ENCODE measurements at places on chromosomes 1 and 21.
A peak's percentile ranks its signal among the peaks of the same experiment; 100 is the strongest.

GRCh38 chr1:33130297-33130696, 49.3 kb downstream of the AZIN2 start:
- no peak for DNase-seq

DNA sequence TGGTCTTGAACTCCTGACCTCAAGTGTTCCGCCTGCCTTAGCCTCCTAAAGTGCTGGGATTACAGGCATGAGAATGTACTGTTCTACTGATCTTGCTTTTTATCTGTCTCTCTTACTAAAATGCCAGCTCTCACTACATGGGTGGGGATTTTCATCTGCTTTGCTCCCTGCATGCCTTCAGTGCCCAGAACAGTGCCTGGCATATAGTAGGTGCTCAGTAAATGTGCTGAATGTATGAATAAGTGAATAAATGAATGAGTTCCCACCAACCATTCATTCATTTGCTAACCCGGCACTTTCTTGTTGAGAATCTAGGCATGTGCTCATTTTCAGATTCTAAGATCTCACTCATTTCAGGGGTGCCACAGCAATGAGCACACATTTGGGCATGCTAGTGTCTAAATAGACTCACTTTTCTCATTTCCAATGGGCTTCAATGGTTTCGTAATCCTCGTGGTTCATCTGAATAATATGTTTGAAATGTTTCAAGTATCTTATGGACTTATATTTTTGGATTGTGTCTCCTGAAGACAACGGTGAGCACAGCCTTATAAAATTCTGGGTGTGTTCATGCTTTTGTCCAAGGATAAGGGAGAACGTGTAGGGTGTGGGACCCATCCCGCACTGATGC, 7.6 kb downstream of the DHRS3 start:
- DNase-seq = no peak

DNA sequence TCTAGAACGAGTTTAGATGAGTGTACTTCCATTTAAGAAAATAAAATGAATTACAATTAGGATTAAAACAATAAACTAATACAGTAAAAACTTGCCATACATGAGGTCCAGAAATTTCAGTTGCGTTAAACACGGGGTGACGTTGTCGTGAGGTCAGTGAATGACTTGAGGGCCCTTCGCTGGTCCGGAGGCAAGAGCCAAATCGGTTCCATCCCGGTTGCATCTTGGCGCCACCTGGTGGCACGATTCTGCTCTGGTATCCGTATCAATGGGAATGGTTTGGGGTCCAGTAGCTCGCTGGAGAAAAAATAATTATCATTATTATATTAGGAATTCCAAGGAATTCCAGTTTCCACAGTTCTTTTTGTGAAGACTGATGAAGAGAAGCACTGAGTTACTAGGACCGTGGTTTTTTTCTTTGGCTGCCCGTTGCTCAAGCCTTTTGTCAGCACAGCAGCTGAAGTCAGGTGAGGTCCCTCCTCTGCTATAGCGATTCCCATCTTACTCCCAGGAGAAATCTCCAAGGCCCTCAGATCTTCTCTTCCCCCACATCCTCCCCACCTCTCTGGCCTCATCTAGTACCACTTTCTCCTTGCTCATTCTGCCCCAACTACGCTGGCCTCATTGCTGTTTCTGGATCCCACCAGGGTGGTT, 161.4 kb downstream of the SLC35F3 start:
- DNase-seq = peak; percentile 40

DNA sequence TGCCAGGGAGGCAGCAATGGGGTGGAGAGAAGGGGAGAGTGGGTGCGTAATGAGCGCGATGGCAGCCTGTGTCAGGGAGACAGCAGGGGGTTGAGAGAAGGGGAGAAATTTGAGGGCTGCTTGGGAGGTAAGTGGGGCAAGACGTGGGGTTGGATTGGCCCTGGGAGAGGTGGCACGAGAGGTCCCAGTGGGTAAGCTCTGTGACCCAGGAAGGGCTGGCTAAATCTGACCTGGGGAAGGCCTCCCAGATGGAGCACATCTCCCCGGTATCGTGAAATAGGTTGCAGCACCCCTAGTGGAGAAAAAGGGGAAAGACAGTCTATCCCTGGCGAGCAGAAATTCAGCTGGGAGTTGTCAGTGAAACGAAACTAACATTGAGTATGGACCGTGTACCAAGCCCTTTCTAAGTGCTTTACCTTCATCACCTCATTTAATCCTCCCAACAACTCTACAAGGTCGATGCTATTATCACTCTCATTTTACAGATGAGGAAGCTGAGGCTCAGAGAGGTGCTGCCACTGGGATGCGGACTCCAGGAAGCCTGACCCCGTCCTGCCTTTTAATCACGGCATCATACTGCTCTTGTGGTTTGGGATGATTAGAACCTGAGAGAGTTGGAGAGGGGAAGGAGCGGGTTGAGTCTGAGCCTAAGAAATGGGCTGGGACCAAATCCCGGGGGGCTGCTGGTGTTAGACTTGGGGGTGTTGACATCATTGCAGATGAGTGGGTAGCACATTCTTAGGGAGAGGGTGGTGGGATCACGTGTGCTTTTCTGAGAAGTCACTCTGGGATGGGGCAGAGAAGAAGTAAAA, 56.6 kb upstream of the RPL11 start:
- DNase-seq = peak; percentile 72

DNA sequence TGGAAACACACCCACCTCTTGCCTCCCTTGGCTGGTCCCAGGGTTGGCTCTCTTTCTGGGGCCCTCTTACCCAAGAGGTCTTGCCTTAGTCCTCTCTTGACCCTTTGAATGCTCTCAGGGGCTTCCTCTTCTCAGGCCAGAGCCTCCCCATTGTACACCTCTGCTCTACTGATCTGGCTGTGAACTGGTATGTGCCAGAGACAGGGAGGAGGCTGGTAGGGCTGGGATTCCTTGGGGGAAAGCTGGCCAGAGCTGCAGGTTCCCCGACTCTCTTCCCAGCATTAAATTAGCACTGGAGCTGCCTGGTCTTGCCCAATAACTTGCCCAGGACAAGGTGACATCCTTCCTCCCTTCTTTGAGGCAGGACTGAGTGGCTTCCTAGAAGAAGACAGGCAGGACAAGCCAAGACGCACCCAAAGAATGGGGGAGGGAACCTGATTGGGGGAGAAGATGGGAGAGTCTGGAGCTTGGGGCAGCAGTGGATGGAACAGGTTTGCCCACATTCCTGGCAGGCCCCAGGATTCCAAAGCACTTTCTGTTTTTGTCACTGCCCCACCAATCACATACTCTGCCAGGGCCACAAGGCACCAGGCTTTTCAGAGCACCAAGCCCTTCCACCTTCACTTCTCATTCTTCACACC, 37.2 kb upstream of the CITED4 start:
- DNase-seq = no peak

- DNase-seq = no peak
Observed at GRCh38 chr21:17578162-17578561, 34.5 kb downstream of the BTG3 start.

DNA sequence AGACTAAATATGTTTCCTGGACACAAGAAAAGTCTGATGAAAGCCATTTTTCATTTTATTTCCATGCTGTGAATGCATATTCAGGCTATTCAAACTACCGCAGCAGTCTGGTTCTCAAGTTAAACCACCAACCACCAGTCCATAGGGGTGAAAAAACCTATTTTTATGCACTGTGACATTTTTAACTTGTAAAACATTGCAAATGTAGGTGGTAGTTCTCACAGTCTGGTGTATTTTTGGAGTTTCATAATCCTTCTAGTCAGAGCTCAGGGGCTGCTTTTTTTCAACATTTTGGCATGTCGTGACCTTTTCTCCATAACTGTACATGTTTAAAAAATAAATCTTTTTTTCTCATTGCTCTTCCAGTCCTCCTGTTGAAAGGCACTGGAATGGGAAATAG, 907.6 kb upstream of the ADGRL2 start:
- no peak for DNase-seq

DNA sequence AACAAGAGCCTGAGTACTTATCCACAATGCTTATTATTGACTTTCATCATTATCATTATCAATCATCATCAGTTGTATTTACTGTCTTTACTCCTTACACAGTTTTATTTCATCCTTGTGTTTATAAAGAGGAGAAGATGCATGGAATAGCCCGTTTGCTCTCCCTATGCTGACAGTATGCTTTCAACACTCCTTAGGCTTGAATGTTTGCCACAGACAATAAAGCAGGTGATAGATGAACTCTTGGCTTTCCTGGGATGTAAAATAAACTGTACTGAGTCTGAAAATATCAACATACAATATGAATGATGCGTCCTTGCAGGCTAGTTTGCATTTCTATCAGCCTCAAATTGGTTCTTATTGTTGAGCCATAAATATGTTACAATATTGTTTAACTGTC, 891.8 kb upstream of the NCAM2 start:
- no peak for DNase-seq

GRCh38 chr1:221806236-221806635, 64.3 kb upstream of the DUSP10 start:
- DNase-seq = no peak

DNA sequence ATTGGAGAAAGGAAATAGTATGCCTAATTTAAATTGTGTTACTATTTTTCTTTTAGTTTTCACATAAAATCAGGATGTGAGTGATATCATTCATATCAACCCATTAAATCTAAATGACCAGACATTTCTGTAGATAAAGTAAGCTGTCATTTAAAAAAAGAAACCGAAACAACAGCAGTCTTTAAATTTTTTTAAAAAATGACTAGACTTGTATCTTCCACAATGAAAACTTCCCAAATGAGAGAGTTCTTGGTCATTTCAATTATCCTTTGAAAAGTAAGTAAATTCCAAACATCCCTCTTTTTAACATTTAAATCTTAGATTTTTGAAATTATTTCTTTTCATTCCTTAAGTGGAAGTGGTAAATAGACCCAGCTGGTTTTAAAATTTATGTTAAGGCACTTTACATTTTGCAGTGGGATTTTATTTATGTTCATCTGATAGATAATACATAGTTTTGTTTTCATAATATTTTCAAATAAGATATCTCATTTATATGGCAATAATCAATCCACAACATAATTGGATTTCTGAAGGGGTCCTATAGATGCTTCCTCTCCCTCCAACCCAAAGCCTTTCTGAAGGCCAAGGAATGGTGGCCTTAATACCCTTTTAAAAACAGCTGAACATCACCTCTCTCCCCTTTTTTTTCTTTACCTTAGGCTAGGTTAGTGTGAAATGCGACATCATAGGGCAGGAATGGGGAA, 3.1 kb downstream of the FOXD3 start:
- DNase-seq = no peak

DNA sequence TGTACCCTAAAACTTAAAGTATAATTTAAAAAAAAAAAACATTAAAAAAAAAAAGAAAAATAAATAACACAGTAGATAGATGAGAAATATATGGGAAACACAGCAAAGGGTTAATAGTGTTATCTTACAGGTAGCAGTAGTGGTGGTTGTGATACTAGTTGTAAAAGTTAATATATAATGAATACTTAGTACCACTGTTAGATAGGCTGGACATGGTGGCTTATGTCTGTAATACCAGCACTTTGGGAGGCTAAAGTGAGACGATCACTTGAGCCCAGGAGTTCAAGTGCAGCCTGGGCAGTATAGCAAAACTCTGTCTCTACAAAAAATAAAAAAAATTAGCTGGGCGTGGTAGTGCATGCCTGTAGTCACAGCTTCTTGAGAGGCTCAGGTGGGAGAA, 32.6 kb upstream of the CD46 start:
- DNase-seq = no peak

DNA sequence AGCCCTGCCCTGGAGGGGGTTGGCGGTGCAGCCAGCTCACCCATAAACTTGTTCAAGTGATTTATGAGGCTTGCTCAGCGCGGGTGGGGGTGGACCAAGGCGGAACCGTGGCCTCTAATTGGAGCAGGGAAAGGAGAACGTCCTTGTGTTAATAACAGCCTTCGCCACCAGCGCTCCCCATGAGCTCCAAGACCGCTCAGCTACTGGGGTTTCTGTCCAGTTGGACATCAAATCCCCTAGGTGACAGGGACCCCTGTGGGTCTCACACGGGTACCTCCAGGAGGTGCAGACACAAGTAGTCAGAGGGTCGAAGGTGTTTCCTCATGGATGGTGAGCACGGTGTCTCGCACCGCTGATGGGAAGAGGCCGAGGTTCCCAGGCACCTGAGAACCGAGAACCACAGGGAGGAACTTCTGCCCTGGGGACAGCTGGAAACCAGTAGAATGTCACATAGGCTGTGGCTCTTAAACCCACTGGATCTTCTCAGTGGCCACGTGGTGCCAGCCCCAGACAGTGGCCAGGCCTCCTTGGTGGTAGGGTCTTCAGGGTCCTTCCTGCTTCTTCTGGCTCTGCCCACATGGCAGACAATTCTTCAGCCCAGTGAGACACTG, 3.7 kb upstream of the ACTRT2 start:
- no peak for DNase-seq

DNA sequence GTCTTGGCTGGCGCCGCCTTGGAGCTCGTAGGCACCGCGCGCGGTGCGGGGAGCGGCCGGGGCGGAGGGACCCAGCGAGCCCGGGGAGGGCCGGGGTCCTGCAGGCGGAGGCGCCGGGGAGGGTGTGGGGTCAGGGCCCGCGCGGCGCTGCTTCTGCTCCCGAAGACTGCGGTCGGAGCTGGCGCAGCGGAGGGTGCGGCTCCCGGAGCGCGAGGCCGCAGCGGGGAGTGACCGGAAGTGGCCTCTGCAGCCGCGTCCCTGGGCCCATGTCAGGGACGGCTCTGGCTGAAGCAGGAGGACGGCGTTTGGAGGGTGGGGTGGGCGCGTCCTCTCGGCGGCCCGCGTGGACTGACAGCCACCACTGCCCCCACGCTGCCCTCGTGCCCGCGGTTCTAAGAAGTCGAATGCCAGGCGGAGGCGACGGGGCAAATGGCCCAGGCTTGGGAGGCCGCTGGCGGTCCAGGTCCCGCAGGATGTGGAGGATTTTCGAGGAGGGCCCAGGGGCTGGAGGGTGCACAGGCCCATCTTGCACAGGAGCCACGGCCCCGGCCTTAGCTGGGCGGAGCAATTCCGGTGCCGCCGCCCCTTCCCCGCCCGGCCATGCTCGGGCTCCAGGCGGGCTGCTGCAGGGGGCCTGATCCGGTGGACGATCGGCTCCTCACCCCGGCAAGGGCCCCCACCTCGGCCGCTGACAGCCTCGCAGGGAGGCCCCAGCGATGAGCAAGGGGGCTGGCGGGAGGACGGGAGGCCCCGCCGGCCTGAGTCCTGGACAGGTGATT, 7.7 kb upstream of the ZNF669 start:
- DNase-seq = no peak

DNA sequence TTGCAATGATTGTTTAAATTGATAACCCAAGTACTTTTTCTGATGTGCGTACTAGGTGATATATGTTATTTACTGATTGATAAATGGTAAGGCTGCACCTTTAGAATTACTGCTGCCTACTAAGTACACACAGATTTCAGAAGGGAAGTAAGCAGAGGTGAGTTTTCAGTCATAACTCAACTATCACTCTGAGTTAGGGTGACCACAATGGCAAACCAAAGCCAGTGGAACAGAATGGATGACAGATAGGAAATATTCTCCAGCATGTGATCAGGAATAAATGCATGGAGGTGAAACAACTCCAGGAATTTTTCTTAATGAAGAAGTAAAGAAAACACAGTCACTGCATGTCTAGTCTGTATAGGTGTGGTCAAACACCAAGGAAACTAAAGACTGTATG, 7.5 kb upstream of the KCNJ15 start:
- DNase-seq = no peak

- no peak for DNase-seq
Observed at GRCh38 chr1:108188801-108189200, 11.3 kb downstream of the SLC25A24 start.

GRCh38 chr1:2415337-2415736, 3.0 kb upstream of the PEX10 start:
- DNase-seq = no peak

All from hematopoietic multipotent progenitor cell treated with erythropoietin and hydrocortisone succinate and interleukin-3 and kit ligand, for 15 days (in vitro differentiated cells).